ENCODE measurements at places on chromosomes 4 and X.

- no peak for DNase-seq
Measured at GRCh38 chr4:106676173-106676921, 307.8 kb upstream of the GIMD1 start.

- no peak for DNase-seq
Measured at GRCh38 chr4:69484011-69484410, 11.7 kb downstream of the UGT2B4 start.

GRCh38 chr4:118850488-118851173, 14.7 kb upstream of the SEC24D start:
- DNase-seq, result no peak

DNA sequence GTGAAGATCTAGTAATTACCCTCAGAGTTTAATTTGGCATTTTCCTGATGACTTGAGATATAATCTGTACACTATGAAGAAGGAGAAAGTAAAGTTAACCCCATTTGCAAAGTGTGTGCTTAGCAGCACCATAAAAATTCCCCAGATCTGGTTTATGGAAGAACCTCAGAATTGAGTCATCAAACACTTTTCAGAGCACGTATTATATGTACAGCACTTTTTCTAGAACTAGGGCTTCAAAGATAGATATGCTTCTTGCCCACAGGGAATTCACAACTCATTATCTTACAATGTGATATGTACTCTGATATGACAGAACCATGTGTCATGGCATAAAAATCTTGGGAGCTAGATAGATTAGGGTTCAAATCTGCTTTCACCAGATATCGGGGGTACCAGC, 150.9 kb downstream of the SLC10A7 start:
- DNase-seq, result no peak

DNA sequence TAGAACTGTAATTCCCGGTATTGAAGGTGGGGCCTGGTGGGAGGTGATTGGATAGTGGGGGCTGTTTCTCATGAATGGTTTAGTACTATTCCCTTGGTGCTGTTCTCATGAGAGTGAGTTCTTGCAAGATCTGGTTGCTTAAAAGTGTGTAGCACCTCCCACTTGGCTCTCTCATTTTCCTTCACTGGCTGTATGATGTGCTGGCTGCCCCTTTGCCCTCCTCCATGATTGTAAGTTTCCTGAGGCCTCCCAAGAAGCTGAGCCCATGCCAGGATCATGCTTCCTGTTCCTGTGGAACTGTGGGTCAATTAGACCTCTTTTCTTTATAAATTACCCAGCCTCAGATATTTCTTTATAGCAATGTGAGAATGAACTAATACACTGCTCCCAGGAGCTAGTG, 8.7 kb downstream of the ANXA10 start:
- DNase-seq, result no peak

- no peak for DNase-seq
Measured at GRCh38 chrX:39645178-39645895, 452.4 kb downstream of the BCOR start.

DNA sequence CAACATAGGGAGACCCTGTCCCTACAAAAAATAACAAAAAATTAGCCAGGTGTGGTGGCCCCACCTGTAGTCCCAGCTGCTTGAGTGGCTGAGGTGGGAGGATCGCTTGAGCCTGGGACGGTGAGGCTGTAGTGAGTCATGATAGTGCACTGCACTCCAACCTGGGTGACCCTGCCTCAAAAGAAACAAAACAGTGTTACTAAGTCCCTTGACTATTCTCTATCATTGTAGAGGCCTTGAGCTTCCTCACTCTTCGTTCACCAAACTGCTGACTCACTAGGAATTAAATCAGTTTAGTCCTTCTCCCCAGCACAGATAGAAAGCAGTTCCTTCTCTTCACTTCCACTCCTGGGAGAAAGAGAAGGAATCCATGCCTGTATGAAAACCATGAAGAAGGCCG, 14.5 kb downstream of the CDS1 start:
- DNase-seq, result no peak

DNA sequence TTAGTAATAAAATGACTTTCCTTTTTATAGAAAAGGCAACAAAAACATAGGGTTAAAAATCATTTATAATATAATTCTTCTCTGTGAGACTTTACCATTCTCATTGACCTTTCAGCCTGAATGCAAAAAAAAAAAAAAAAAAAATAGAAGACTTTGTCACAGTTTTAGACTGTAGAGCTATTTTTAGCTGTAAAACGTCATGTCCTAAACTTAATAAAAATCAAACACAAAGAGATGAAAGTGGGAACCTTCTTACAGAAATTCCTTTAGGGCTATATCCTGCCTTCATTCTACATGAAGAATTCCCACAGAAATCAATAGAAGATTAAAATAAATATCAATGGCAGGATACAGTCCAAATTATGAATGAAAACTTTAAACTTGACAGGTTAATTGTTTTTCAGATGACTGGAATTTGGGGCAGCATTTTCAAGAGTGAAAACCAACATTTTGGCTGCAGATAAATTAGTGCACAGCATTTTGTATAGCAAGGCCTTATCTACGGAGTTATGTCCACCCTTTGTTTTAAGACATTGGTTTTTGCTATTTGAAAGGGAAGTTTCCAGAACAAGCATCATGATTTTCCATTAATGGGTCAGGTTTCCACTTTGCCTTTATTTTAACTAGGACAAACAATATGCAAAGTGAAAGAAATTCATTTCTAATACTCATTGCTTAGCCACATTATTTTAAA, 219.5 kb downstream of the SPCS3 start:
- no peak for DNase-seq

DNA sequence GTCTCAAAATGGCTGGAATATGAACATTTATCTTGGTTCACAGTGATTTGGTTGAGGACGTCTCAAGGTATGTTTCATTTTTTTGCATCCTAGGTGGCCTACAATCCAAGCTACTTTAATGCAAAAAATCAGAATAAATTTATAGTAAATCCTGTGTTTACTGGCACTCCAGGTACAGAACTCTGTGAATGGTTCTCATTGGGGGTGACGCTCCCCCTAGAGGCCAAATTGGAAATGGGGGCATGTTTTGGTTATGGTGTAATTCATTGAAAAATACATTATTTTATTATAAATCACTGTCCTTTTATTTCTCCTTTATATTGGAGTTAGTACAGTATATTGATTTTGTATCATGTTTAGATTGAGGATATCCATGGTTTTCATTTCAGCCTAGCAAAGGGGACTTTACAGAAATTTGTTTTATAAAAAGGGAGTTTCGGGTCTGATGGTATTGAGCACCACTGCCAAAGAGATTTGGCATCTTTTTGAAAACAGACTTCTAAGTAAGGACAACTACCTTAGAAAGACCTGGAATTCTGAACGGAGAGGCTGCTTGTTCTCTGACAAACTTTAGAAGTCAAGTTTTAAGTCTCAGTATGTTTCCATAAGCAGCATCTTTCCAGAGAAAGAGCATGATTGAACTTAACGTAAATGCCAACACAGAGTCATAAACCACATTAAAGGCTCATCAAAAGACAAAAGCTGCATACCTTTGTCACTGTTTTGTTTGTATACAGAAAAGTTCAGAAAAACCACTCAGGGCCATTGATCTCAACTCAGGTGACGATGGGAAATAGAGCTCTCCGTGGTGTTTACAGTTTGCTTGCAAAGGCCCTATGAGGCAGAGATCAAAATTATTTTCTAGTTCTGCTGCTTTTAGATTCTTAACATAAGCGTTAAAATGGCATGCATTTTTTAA, 19.4 kb downstream of the MTM1 start:
- no peak for DNase-seq

GRCh38 chr4:108053251-108053711, 63.6 kb downstream of the HADH start:
- DNase-seq, result no peak

- DNase-seq, result no peak
Measured at GRCh38 chrX:154378059-154378798, 866 bp upstream of the EMD start.

DNA sequence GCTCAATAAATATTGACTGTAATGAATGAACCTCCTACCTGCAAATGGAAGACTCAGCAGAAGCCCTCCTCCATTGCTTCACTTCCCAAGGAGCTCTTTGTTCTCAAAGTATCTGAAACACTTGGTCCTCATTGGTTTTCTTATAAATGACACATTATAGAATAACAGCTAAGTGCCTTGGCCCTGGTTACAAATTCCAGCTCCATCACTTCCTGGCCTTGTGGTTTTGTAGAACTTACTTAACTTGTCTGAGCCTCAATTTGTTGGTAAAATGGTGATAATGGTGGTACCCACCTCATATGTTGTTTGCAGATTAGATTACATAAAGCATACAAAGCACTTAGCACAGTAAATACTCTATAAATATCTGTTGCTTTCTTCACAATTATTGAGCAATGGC, 25.2 kb upstream of the SMIM20 start:
- no peak for DNase-seq

- DNase-seq, result no peak
Measured at GRCh38 chrX:120380699-120381098, 18.8 kb downstream of the ATP1B4 start.

DNA sequence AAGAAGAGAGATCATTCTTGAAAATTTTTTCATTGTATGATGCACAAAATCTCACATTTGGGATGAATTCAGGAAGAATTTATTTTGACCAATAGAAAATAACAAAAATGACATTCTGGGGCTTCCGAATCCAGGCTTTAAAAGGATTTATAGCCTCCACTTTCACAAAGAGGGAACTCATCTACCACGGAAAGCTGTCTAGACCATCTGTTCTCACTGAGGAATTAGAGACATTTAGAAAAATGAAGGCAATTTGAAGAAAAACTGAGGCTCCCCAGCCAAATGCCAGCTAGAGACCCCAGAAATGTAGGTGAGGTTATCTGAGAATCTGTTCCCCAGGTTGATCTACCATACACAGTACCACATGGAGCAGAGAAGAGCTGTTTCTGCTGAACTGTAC, 464.3 kb downstream of the TMA16 start:
- DNase-seq, result no peak

- no peak for DNase-seq
Measured at GRCh38 chr4:13653766-13654161, 26.2 kb upstream of the BOD1L1 start.

- DNase-seq, result no peak
Measured at GRCh38 chr4:143437937-143438336, 75.6 kb upstream of the SMARCA5 start.

GRCh38 chr4:46554760-46555465, 165.0 kb upstream of the GABRA2 start:
- DNase-seq, result no peak

DNA sequence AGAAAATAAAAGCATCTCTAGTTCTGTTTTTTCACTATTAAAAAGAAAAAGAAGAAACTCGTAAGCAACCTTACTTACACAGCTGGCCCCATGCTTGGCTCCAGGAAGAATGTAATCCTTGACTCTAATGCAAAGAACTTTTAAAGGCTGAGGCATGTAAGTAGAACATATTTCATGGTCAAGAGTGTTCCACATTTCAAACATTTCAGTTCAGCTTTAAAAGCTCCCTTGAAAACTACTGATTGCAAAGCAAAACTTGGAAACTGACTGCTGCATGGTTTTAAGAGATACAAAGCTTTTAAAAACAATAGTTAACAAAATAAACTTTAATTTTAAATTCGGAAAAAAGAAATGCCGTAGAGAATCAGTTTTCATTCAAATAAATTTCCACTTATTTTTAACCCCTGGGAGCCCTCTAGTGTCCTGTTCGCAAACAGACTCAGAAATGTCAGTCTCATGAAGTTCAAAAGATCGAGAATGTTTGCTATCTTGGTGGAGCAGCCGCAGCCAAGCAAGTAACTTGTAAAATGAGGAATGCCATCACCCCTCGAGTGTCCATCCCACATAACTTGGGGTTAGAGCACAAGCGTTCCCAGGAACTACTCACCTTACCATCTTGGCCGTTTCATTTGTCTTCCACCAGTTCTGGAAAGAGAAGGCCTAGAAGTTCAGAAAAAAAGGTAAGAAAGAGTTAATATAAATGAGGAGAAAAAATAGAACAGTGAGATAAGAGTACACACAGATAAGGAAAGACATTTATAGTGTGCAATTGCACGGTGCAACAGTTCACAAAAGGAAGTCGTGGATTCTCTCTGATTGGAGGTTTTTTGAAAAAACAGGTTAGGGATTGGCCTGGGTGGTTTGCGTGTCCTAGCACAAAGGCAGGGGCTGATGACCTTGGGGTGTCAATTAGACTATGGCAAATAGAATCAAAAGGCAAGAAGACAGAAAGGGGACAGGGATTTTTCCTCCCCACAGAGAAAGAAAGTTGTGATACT, at the start of gene GASK1B:
Gene GASK1B, minus strand, starts transcription at position 765 of the 998 bp plus-strand sequence. CDS start 1,650 bp downstream, outside the sequence.
- DNase-seq, result no peak

DNA sequence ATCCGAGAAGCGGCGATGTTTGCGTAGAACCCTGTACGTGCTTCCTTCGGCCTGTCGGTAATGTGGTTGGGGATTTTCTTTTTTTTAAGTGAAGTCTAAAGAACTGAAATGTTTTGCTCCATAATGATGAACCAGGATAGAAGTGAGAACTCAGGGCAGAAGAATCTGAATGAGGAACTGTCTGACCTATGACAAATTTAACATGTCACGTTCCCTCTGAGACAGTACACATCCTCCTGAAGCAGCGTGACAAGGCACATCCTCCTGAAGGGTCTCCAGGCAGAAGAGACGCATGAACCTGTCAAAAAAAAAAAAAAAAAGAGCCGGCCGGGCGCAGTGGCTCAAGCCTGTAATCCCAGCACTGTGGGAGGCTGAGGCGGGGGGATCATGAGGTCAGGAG, 6.2 kb downstream of the CSF2RA start:
- no peak for DNase-seq

DNA sequence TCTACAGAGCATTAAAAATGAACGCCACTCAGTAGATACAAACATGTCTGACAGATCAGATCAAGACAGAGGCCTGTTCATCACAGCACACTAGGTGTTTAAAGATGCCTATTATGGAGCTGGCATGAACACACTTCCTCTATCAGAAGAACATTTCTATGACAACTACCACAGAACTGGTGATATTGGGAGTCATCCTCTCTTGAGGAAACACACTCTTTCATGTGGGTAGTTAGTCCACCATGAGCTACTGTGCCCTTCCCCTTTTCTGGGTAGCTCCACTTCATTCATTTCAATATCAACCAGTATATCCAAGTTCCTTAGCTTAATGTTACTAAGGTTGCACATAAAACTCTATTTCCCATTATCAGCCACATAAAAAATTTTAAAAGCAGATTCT, 46.7 kb downstream of the MAOB start:
- DNase-seq, result no peak

DNA sequence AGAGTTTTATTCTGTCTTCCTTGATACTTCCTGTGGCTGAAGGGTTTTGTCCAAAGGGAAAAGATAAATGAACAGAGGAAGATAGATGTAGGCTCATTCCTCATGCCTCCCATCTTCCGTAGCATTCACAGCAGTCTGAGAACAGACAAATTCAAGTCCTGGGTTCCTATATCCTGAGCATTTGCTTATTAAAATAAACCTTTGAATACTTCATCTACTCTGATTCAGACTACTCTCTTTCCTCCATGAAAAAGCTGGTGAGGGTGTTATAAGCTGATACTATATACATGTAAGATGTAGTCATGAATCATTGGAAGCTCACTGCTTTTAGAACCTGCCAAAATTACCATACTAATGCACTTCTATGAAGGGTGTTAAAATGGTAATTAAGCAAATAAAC, 61.2 kb downstream of the GAB1 start:
- no peak for DNase-seq

GRCh38 chrX:17606231-17606630, 131.1 kb upstream of the SCML1 start:
- no peak for DNase-seq

Measured in RWPE2 (cell line).